ENCODE measurements at places on chromosomes 3 and 15.

GRCh38 chr15:44034334-44034733, 160.7 kb downstream of the FRMD5 start:
- no peak for DNase-seq

DNA sequence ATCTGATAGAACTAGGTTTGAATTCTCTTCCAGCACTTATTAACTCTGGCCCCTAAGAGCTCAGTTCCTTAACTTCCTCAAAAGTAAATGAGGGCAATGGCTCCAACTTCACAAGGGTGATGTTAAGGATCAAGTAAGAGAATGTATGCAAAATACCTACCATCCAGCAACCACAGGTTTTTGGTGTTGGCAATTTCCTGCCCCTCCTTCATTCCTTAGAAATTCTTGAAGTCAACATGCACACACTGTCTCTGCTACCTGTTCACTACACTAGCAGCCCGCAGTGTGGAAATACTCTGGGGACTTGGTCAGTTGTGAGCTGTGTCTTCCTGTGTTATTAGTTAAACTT, 5.0 kb downstream of the ZBED2 start:
- no peak for DNase-seq

DNA sequence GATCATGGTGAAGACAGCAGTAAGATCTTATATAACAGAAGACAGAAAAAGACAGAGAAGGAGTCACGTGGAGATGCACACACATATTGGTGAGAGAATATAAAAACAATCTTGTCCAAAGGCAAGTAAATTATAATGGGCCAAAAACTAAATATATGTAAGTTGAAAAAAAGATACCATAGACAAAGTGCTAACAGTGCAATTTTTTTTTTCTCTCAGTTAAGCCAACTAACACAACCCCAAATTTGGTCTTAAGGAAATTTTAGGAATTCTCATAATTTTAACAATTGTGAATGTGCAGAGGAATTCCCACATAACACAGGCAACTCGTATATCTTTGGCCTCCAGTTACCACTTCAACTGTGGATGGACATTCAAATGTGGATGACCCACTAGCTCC, 432.2 kb downstream of the SOX2 start:
- no peak for DNase-seq

- no peak for DNase-seq
These were observed 1174.7 kb downstream of the ZPLD1 start for GRCh38 chr3:103609472-103609871.

DNA sequence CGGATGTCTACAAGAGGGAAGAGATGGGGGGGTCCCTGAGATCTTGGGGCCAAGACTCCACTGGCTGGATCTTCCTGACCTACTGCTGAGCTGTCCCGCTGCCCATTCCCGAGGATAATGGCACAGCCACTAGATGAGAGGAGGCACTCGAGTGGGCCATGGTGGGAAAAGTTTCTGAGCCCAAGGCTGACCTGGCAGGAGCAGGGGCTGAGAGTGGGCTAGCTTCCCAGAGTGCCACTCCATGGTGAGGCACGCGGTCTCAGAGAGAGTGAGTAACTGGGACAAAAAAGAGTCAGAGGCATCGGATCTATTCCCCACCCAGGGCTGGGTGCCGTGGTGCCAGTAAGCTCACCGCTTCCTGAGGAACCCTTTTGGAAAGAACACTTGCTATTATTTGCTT, 10.9 kb downstream of the SLC51B start:
- DNase-seq: no peak

GRCh38 chr3:177361081-177361938, 164.0 kb upstream of the TBL1XR1 start:
- DNase-seq: no peak

GRCh38 chr15:52716536-52716935, 37.3 kb upstream of the ATOSA start:
- no peak for DNase-seq

- DNase-seq: no peak
These were observed 25.9 kb downstream of the CSTA start for GRCh38 chr3:122350814-122351418.

DNA sequence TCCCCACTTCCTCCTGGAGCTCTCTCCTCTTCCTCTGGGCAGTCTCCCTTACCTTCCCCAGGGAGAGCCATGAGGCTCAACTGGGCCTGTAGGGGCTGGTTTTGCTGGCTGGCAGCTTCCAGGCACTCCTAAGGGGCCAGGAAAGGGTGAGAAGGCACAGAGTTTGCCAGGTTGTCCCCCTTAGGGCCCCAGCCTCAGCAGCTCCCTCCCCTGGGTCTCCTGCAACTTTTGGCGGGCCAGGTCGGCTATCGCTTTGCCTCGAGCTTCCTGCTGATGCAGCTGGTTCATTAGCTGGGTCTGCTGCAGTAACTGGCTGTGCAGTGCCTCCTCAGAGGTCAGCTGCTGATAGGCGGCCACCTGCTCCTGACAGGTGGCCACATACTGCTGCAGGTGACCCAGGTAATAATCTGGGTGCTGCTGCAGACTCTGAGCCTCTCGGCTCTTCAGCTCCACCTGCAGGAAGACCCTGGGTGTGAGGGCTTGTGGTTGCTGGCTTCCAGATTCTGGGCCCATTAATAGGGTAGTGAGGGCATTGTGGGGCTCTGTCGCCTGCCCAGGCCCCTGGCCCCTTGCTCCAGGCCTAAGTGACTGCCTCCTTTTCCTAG, 29.7 kb upstream of the OR4F6 start:
- no peak for DNase-seq
